ENCODE measurements at places on chromosomes 6 and 20.

DNA sequence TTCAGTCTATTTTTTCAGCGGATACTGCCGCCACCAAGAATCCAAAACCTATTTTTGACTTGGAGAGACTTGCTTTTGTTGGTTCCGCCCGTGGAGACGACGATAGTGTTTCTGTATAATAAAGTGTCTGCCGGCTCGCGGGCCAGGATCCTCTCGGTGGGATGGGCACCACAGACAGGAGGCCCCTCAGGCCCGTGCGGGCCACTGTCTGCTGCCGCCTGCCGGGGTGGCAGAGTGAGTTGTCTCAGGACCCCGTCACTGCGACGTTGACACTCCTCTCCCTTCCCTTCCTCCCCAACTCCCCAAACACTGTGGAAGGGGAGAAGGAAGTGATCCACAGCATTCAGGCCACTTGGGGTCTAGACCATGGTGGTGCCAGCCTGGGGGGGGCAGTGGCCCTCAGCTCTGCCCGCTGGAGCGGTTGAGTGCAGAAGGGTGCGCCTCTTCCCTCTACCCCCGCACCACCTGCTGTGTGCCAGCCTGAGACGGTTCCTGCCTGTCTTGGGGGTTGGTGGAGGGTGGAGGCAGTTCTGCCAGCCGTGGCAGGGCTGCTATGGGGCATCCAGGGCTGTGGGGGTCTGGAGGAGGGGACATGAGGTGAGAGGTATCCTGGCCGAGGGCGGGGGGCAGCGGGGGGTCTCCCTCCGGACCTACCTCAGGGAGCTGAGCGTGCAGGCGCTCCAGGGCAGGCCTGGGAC lies 17.5 kb downstream of the RBM38 start:
- no peak for DNase-seq

DNA sequence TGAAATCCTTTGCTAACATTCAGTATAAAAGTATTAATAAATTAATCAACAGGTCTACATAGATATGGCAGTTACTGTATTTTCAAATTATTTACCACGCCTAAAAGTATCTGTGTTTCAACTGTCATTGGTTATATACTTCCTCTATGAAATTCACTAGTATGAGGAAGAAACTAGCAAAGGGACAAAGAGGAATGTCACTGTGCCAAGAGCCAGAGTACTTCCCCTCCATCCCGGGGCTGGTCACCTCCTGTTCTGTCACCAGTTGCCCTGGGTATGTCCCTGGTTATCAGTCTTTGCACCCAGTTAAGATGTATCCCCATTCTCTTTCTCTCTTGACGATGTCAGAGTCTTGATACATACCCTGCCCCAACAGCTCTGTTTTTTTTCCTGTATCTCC lies 476.8 kb upstream of the SOX4 start:
- DNase-seq = no peak

GRCh38 chr6:112209131-112209530 lies 45.2 kb downstream of the LAMA4 start:
- DNase-seq = no peak

DNA sequence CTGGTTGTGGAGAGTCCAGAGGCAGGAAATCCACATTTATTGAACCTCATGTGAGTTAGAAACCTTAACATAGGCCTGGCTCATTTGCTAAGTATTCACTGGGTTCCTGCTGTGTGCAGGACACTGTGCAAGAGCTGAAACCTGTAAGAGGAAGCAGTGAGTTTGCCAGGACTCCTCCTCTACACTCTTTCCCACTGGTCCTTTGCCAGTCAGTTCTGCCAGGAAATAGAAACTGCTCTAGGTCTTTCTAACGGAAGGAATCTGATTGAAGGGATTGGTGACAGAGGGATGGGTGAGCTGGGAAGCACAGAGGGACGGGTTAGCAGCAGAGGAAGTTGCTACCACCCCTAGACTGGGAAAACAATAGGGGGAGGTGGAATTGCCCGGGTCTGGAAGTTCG lies 234.2 kb upstream of the ECI2 start:
- DNase-seq = no peak

DNA sequence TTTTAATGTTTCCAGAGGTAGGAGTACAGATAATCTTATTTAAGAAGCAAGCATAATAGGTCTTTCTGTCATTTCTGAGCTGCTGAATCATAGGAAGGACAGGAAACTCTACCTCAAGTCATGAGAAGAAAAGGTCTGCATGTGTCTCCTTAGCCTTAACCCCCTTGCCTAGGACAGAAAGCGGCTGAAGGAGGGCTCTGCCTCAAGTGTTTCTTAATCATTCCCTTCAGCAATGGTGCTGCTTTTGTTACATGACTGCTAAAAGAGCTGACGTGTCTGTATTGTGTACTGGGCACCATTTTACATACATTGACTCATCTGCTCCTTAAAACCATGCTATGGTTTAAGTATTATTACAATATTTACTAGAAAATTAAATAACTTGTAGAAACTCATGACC lies 564.0 kb upstream of the AGPAT4 start:
- no peak for DNase-seq

- DNase-seq = no peak
Observed at GRCh38 chr6:37966801-37967200, 147.3 kb downstream of the ZFAND3 start.
